ENCODE measurements at places on chromosomes 5 and 9. TPM values are rescaled to one million over a fixed set of nuclear protein-coding genes. Genes with fewer than 3 reads are reported as not detected.

- DNase-seq = no peak
Observed at GRCh38 chr5:63131626-63132285, 553.1 kb downstream of the LRRC70 start.

- no peak for DNase-seq
Observed at GRCh38 chr9:28249424-28249823, 676.1 kb upstream of the C9orf72 start.

NEUROG1 gene
- not detected for polyA plus RNA-seq

LRRC70 gene
- polyA plus RNA-seq = 0.17 TPM

GRCh38 chr5:138872841-138873465 lies 2.2 kb downstream of the LRRTM2 start:
- no peak for DNase-seq

DELE1 gene
- polyA plus RNA-seq = 35.7 TPM

PRR16 gene
- polyA plus RNA-seq = 2.5 TPM
